ENCODE measurements at places on chromosomes 2 and 18. TPM values are rescaled to one million over a fixed set of nuclear protein-coding genes. Genes with fewer than 3 reads are reported as not detected.

DNA sequence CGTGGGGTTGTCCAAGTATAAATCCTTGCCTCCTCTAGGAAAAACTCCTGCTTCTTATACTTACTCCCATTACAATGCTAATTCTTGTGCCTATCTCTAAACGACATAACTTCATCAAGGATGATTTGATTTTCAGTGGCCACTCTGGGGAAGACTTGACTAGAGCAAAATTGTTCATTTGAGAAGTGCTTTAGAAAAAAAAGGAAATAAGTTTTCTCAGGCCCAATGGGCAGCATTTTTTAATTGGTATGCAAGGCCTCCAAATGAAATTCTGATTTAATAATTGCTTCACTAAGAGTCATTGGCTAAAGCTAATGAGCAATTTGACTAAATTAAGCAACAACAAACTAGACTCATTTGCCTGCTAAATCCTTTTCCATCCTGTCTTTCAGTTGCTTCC is 496.1 kb downstream of the TSN start:
- no peak for DNase-seq

DNA sequence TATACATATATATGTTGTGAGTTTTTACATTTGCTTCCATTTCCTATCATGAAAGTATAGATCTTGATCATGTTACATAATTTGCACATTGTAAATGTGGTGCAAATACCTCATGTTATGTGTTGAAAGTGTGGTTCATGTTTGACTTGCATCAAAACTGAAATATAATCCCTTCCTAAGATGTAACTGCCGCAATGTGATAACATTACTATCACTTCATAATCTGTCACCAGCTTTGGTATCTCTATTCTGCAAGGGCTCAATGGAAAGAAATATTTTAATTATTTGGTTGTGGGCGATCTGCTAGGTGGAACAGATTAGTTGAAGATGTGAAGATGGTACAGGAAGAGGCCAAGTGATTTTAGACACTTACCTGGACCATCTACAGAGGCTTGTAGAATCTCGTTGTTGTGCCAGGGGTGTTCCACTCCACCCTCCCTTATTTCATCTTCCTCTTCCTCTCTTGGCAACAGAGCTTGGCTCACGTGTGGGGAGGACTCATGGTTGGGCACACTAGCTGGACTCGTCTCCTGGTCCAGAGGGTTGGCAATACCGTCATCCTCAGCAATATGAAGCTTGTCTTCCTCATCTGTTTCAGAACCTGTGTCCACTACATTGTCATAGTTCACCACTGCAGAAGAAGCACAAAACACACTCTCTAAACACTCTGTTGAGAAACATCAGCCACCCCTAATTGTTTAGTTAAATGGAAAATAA is 90.4 kb downstream of the ZEB2 start:
- no peak for DNase-seq

Gene DCDC2C
- total RNA-seq, result not detected

- no peak for DNase-seq
Observed at GRCh38 chr2:99852956-99853355, 289.4 kb downstream of the AFF3 start.

- no peak for DNase-seq
Observed at GRCh38 chr18:38575023-38575422, 1009.4 kb upstream of the CELF4 start.

DNA sequence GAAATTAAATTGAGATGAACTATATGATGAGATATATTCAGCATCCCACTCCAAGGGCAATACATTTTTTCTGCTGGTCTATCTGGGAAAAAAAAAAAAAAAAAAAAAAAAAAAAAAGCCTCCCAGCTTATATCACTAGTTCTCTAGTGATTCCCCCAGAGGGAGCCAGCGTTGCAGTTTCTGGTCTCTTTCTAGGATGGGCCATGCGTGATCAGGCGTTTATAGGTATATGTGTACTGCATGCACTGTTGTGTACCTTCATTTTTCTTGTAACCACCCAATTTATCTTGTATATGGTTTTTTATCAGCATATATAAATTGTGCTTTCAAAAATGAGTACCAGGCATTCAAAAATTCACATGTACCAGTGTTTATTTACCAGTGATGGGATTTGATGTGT is 35.1 kb downstream of the DCDC2C start:
- DNase-seq, result peak; percentile 3

Gene COL3A1
- total RNA-seq, result 602 TPM

GRCh38 chr18:47175283-47175897 is 774 bp downstream of the IER3IP1 start:
- no peak for DNase-seq

DNA sequence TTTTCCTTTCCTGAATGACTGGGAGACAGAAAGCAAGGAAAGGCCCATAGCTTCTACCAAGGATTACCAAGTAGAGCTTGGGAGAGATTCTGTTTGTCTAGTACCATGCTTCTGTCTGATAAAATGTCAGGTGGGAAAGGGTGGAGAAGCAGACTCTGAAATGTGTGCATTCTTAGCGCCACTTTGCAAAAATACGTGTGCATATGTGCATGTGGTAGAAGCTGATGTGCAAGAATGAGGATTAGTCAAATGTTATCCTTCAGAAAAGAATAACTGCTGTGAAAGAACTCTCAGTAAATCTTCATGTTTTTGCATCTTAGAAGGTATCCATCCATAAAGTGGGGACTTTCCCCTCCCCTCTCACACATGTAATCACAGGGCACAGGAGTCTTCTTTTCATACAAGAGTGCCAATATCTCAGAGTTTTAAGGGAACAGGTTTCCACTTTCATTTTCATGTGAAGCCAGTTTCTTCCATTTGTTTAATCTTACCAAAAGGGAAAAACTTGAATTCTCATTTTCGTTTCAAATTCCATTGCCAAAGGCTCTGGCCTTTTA is 15.4 kb upstream of the DGKD start:
- DNase-seq, result no peak

DNA sequence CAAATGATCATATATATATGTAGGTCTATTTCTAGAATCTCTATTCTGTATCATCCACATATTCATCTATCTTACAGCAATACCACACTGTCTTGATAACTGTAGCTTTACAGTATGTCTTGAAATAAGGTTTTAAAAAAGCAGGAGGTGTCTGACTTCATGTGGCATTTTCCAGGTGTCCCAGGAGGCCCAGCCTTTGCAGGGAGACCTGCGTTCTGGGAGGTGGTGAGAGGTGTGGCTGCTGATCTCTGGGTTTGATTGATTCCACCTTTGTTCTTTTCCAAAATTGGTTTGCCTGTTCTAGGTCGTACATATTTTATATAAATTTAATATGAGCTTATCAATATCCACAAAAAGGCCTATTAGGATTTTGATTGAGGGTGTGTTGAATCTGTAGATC is 26.6 kb downstream of the DPYSL5 start:
- DNase-seq, result no peak

Gene MROH2A
- not detected for total RNA-seq

DNA sequence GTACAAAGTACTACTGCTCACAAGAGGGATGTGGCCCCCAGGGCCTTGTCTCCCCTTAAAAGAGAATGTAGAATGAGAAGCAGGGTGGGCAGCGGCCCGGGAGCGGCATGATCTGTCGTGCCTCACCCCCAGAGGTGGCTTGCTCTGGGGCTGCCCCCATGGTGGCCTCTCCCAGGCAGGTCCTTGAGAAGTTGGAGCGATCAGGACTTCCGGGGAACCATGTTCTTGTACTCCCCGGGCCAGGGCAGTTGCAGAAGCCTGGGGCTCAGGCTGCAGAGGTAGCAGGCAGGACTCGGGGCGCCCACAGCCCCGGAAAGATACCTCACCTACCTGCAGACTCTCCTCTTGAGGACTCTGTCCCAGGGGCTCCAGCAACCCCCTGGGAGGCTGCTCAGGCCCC is 62.6 kb downstream of the CYP26B1 start:
- no peak for DNase-seq

GRCh38 chr18:64270608-64271007 is 121.7 kb upstream of the LINC00305 start:
- no peak for DNase-seq

- DNase-seq, result no peak
Observed at GRCh38 chr2:132670496-132671150, 618 bp upstream of the LYPD1 start.

DNA sequence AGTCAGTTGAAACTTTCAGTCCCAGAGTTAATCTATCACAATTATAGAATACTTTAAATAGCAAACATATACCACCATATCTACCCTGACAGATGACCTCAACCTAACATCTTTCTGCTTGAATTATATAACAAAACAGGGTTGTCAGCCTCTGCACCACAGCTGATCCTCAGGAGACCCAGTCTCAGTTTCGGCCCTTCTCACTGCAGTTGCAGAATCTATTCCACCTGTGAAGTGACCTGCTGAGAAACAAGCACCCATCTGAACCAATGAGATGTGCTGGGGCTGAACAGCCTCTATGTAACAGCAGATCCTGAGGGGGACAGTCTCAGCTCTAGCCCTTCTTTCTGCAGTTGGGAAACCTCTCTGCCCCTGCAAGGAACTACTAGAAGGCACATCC is 567.6 kb downstream of the KCNJ3 start:
- DNase-seq, result no peak

Gene AQP4
- total RNA-seq, result not detected

Gene HOXD1
- not detected for total RNA-seq

Gene FOXI3
- not detected for total RNA-seq

DNA sequence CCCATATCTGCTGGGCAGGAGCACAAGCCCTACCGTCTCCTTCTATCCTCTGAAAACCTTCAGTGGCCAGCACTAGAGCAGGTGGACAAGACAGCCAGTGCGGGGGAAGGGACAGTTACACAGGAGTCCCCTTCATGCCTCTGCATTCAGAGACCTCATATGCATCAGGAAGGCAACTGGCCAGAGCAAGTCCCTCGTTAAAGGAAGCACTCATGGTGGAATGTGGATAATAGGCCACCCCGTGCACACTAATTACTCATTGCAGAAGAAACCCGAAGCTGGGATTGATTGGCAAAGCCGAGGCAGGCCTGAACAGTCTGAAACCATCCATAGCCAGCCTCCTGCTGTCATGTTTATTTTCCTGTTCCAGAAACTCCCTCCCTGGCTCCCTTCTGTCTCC is 11.2 kb downstream of the KIAA2012 start:
- DNase-seq, result no peak

Gene CYTIP
- total RNA-seq, result 1.7 TPM

DNA sequence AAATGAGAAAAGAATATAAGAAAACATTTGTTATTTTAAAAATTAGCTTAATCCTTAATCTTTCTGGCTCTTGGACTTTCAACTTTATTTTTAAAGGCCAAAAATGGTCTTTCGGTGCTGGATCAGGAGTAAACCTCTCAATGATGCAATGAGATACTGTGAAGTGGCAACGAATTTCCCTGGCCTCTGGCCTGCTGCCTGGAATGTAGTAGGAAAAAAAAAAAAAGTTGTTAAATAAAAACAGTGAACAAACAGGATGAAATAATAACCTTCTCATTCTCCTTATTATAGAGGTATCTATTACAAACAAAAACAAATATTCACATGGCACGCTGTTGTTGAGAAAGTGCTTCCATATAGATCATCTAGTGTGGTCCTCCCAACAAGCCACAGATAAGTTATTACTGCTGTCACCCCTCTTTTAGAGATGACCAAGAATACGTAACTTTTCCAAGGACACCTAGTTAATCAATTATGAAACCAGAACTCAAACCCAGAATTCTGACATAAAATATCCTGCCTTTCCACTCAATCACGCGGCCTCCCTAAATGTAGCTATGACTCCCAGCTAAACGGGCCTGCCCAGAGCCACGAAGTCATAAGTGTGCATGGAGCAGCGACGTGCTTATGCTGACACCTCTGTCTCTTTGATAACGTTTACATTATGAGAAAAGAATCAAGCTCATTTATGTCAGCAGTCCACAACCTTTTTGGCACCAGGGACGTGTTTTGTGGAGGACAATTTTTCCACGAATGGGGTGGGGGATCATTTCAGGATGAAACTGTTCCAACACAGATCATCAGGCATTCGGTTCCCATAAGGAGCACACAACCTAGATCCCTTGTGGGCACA is 170.9 kb downstream of the BCL2 start:
- DNase-seq, result peak; percentile 7

- no peak for DNase-seq
Observed at GRCh38 chr2:157793053-157793612, 83.0 kb downstream of the ACVR1 start.

Gene CREB1
- total RNA-seq, result 37.2 TPM

DNA sequence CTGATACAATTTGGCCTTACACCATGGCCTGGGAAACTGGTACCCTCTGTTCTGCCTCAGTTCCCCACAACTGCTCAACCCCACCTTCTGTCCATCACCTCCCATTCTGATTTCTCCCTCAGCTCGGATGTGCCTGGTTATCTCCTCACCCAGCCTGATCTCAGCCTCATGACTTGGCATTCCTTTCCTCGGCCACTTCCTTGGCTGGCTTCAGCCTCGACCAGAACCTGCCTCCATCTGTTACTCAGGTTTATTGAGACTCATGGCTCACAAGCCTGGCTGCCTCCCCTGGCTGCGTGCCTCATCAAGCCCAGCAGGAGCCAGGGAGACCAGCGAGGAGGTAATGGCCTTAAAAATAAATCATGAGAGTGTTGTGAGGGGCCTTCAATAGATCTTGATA is 356.2 kb upstream of the SPRED2 start:
- DNase-seq, result no peak

GRCh38 chr2:129902731-129903585 is 76.5 kb upstream of the RAB6C start:
- no peak for DNase-seq

Gene MOB4
- total RNA-seq, result 48.0 TPM

Gene NT5C1B
- not detected for total RNA-seq

Gene C2orf92
- 0.80 TPM for total RNA-seq

- DNase-seq, result no peak
Observed at GRCh38 chr2:112829101-112829960, 7.2 kb downstream of the IL1B start.

- no peak for DNase-seq
Observed at GRCh38 chr2:220275454-220275853, 648.0 kb downstream of the SLC4A3 start.

Gene GAD1
- 0.29 TPM for total RNA-seq

GRCh38 chr2:9983401-9984216 is 32.1 kb downstream of the GRHL1 start:
- no peak for DNase-seq

Gene IL36B
- not detected for total RNA-seq

DNA sequence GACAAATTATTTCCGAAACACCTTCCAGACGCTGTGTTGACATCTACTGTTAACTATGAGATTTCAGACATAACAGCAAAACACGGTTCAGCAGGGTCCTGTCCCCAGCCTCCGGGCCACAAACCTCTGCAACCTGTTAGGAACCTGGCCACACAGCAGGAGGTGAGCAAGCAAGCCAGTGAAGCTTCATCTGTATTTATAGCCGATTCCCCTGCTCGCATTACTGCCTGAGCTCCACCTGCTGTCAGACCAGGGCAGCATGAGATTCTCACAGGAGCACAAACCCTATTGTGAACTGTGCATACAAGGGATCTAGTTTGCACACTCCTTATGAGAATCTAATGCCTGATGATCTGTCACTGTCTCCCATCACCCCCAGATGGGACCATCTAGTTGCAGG is 31.1 kb downstream of the NDUFA10 start:
- DNase-seq, result no peak
